Dermis microvascular lymphatic vessel endothelial cell (primary cell): ENCODE measurements at places on chromosomes 1 and 21. TPM values are rescaled to one million over a fixed set of nuclear protein-coding genes. Genes with fewer than 3 reads are reported as not detected.

Gene MATN1
- under 0.01 TPM in 1 of 2 replicates, not detected in the other for total RNA-seq

- DNase-seq: no peak
Measured at GRCh38 chr1:43522431-43522775, 8.3 kb upstream of the PTPRF start.

DNA sequence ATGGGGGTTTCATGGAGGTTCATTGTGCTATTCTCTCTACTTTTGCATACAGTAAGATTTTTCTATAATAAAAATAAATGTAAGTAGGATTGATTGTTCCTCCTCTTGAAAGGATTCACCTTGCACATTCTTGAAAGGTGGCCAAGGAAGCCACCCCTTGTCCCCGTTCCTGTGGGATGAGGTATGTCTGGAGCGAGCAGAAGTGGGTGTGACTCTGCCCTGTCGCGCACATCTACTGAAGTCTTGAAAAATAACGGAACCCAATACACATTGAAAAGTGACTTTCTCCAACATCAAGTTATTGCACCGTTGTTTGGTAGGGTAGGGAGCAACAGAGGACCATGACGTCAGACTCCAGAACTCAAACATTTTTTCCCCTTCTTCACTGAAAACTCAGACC is 46.8 kb upstream of the USP1 start:
- DNase-seq: no peak

GRCh38 chr21:43812139-43812821 is 22.9 kb downstream of the RRP1 start:
- no peak for DNase-seq

Gene SLC9A1
- 3.9 and 6.8 TPM in 2 replicates for total RNA-seq

GRCh38 chr1:185322636-185323035 is 5.6 kb upstream of the IVNS1ABP start:
- no peak for DNase-seq

Gene SAMD13
- 0.63 and 1.0 TPM in 2 replicates for total RNA-seq

Gene EXO1
- total RNA-seq: 3.0 and 8.0 TPM in 2 replicates

DNA sequence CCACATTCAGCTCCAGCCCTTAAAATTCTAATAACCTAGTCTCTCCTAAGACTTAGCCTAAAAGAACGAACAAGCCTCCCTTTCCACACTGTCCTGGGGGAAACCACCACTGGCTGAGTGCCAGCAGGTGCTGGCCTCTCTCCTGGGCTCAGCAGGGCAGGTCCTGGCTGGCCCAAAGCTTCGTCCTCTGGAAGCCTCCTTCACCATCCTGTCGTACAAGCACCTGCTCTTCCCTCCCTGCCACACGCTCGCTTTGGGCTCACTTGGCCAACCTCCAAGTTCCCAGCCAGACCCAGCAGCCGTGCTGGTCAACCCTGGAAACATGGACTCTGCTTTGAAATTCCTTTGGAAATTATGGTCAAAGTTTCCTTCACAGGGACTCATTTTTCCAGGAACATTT is 58.2 kb upstream of the SLC25A33 start:
- DNase-seq: no peak

Gene ATP1A2
- total RNA-seq: not detected in 2 replicates

- no peak for DNase-seq
Measured at GRCh38 chr1:17865912-17866739, 111.0 kb downstream of the ACTL8 start.

Gene SMG7
- 11.8 and 15.0 TPM in 2 replicates for total RNA-seq

- DNase-seq: no peak
Measured at GRCh38 chr21:45390831-45391742, 13.9 kb upstream of the COL18A1 start.

Gene TDRD5
- 0.13 and 0.51 TPM in 2 replicates for total RNA-seq

Gene ARV1
- 9.6 and 11.0 TPM in 2 replicates for total RNA-seq

- DNase-seq: no peak
Measured at GRCh38 chr1:52424813-52425212, 20.4 kb downstream of the PRPF38A start.

Gene GRIK3
- not detected in 2 replicates for total RNA-seq

GRCh38 chr1:74650561-74650960 is 23.0 kb downstream of the ERICH3 start:
- DNase-seq: no peak

DNA sequence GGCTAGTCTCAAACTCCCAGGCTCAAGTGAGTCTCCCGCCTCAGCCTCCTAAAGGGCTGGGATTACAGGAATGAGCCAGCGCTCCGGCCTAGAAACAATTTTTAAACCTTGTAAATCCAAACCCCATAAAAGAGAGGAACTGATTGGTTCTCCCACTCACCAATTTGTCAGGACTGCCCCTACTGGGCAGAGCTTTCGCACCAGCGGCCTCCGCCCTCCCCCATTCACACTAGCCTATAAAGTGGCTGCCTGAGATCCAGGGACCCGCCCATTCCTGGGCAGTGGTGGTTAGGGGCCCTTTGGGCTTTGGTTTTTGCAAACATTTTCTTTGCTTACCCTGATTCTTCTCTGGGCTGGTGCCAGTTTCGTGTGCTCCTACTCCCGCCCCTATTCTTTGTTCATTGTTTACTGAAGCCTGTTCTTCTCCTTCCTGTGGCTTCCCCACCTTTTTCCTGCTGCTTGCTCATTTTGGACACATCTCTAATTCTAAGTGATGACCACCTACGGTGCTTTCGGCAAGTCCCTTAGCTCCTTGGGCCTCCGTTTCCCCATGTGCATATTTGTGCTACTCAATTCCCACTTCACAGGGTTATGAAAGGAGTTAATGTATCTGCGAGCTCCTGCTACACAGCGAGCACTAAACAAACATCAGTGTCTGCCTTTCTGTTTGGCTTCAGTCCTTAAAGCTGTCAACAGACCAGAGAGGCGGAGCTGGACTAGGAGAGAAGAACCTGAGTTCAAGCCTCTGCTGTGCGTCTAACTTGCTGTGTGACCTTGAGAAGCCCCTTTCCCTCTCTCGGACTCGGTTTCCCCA is 39.8 kb upstream of the CLIC4 start:
- DNase-seq: peak; percentile 87

GRCh38 chr1:100523038-100523652 is 14.8 kb upstream of the GPR88 start:
- no peak for DNase-seq

Gene FAM167B
- 0.64 and 1.9 TPM in 2 replicates for total RNA-seq
